ENCODE measurements at places on chromosomes 3 and 15.

DNA sequence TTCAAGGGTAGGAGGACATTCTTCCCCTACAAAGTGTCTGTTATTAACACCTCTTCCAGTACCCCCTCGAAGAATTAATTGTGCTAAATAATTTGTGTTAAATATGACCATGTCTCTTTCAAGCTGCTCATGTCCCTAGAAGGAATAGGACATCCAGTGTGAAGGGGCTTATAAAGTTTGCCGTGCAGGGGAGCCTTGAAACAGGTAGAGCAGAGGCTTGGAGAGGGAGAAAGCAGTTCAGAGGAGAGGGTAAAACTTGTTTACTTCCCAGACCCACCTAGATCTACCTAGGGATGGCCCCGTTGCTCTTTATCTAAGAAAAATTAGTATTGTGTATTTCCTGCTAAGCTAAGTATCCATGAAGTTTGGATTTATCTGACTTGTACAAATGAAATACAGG is 114.8 kb downstream of the CACNA2D3 start:
- DNase-seq, result no peak

- DNase-seq, result no peak
Measured at GRCh38 chr15:80590761-80591355, 104.3 kb upstream of the ABHD17C start.

DNA sequence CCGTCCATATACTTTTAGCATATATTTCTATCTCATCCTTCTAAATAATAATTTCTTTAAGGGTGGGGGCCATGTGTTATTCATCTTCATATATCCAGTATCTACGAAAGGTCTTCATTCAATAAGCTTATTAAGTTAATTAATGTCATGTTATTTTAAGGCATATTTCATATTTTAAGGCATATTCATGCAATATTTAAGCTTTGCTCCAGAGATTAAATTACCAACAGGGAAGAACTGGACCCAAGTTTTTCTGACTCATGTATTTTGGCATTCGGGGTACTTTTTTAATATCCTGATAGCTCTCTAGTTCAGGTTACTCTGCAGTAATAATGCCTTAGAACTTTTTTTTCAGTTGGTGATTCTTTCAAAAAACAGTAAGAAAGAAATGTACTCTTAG is 27.4 kb downstream of the PHC3 start:
- no peak for DNase-seq

DNA sequence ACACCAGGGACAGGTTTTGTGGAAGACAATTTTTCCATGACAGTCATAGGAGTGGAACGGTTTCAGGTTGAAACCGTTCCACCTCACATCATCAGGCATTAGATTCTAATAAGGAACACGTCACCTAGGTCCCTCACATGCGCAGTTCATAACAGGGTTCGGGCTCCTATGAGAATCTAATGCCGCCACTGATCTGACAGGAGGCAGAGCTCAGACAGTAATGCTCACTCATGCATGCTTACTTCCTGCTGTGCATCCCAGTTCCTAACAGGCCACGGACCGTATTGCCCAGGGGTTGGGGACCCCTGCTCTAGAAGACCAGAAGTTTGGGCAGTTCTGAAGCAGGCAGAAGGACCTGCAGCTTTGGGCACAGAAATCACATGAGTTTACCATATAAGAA is 61.5 kb downstream of the MYO1E start:
- DNase-seq, result no peak

GRCh38 chr15:67501177-67501835 is 19.6 kb upstream of the C15orf61 start:
- DNase-seq, result no peak

GRCh38 chr3:27728195-27729087 is 6.3 kb upstream of the EOMES start:
- no peak for DNase-seq

All from stimulated activated CD8-positive, alpha-beta memory T cell treated with anti-CD3 and anti-CD28 coated beads, Interleukin-7, amount 100 ng/mL, for 48 hours (primary cell).